Activated CD4-positive, CD25-positive, alpha-beta regulatory T cell (primary cell): ENCODE measurements at places on chromosomes 3 and 15.

DNA sequence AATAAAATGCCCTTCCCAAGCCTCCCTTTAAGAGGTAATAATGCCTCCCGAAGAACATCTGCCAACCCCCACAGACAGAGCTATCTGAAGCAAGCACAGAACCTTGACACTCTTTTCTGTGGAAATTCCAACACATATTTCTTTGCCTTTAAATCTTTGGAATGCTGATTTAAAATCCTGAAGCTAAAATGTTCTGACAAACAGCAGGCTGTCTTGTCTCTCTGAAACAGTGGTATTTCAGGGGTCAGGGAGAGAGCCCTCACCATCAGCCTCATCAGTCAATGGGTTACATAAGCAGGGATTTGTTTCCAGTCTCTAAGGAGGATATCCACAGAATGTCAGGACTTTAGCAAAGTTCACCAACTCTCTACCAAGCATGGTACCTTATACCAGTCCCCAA is 27.8 kb upstream of the ARHGEF3 start:
- DNase-seq, result no peak

GRCh38 chr3:45914362-45915058 is 28.2 kb downstream of the CCR9 start:
- DNase-seq, result no peak

DNA sequence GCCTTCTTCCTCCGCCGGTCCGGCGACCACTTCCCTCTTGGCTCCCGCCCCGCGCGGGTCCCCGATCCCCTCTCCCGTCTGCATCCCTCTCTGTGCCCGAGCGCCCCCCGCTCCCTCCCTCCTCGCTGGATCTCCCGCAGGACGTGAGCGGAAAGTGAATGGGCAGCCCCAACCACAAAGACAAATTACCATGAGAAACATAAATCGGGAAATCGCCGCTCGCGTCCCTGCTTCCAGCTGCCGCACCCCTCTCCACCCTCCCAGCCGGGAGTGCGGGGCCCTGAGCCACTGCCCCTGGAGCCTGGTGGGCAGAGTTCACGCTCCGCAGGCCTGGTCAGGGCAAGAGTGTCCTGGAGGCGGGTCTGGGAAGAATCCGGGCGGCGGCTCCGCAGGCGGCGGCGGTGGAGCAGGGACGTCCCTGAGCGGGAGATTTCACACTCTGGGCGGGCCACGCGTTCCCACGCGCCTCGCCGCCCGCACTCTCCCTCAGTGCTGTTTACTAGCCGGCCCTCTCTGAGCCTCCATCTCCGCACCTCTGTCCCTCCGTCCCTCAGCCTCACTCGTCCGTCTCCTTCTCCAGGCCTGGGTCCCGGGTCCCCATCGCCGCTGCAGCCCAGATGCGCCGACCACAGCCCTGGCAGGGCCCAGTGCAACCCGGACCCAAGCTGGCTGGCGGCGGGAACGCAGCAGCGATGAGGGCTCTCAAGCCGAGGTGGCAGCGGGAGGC is 835 bp downstream of the SEMA5B start:
- DNase-seq, result no peak

DNA sequence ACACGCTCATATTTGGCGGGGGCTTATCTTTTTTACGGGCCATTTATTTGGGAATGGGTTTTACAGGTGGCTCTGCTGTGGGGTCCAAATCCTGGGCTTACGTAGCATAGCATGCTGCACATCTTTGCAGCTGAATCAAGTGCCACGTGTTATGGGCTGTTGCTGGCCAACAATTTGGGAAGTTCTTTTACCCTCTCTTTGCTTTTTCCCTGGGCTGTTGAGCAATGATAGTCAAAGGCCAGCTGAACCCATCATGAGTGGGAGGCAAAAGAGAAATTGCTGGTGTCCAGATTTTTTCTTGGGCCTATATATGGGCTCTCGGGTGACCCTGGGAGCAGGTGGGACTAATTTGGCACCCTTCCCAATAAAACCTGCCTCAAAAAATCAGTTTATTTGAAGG is 209.3 kb upstream of the SATB1 start:
- DNase-seq, result no peak

- DNase-seq, result peak; percentile 65
These were observed at the start of gene TRANK1 for GRCh38 chr3:36944641-36945270. Gene TRANK1 (minus strand): TSS chr3:36945054. CDS start chr3:36944809, 245 bp downstream.

- no peak for DNase-seq
These were observed 158.2 kb upstream of the CHRM5 start for GRCh38 chr15:33810073-33810595.

DNA sequence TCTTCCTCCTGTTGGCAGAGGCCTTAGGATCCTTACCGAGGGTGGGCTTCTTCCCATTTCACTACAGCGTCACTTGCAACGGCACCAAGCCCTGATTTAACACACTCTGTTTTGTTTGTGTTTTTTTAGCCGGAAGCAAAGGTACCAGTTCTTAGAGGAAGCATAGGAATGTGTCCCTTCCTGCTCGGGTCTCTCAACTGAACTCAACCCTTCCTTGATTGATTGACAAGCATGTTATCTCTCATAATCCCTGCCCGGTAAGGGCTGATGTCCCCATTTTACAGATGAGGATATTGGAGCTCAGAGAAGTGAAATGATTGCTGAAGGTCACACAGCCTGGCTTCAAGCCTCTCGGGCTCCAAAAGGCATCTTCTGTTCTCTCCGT is 26.6 kb upstream of the MAGEF1 start:
- DNase-seq, result no peak

GRCh38 chr15:81758818-81759284 is 287.0 kb downstream of the MEX3B start:
- DNase-seq, result no peak

GRCh38 chr3:194512895-194513601 is 26.2 kb upstream of the ATP13A3 start:
- DNase-seq, result no peak

- DNase-seq, result no peak
These were observed 134.1 kb upstream of the PLSCR5 start for GRCh38 chr3:146739203-146739671.

DNA sequence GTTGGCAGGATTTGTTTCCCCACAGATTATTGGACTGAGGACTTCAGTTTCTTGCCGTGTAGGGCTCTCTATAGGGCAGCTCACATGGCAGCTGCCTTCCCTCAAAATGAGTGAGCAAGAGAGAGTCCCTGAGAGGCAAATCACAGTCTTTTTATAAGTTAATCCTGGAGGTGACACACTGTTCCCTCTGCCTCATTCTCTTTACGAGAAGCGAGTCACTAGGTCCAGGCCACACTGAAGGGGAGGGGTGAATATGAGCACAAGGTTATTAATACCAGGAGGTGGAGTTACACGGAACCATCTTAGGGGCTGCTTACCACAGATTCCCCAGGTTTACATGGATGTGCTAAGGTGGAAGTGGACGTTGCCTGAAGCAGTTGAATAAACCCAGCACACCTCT is 77.0 kb downstream of the LPP start:
- DNase-seq, result no peak

- no peak for DNase-seq
These were observed 637.1 kb upstream of the CCDC54 start for GRCh38 chr3:106740116-106740515.

DNA sequence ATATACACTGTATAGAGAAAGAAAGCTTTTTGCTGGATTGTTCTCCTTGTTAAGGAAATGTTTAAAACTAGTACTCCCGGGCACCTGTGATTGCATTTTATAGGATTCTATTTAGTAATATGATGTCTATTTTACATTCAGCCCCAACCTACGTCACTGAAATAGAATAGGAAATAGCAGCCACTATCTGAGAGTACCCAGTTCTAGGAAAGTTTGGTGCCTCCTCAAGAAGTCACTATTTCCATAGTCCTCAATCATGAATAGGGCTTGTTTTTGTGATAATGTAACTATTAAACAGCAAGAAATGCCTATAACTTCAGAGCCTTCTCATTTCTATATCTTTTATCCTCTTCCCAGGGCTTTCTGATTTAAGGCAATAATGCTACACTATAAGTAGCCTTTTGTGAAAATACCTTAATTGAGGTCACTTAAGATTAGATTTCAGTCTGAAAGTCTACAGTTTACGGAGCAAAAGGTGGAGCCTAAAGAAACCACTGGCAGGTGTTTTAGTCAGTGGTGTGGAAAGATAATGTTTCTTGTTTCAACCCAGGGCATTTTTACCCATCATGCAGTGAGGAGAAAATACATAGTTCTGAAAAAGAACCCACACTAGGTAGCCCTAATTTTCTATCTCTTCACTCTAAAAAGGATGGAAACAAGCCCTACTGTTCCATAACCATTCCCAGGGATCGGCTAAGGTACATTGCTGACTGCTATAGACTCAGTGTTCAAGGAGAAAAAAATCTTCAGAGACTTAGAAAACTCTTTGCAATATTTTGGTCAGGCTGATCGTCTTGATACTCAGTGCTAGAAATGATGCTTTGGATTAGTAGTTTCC is 38.7 kb downstream of the TIGIT start:
- DNase-seq, result no peak
